NCI-H2107 (cell line): ENCODE measurements at places on chromosomes 2 and 18.

GRCh38 chr2:216169087-216169486, 59.9 kb downstream of the XRCC5 start:
- DNase-seq: no peak

- no peak for DNase-seq
These were observed 168.1 kb downstream of the TMEM163 start for GRCh38 chr2:134550566-134551164.

- no peak for DNase-seq
These were observed 40.6 kb downstream of the ASAP2 start for GRCh38 chr2:9247177-9247576.

DNA sequence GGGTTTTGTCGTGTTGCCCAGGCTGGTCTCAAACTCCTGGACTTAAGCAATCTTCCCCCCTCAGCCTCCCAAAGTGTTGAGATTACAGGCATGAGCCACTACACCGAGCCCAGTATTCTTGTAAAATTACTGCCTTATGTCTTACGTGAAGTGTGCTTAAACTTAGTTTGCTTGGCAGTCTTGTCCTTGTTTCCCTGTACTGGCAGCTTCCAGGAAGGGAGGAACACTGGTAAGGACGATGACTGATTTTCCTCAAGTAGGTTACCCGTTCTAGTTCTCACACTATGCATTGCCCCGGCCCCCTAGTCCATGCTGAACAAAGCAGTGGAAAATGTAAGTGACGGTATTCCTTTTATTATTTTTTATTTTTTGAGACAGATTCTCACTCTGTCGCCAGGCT, 19.7 kb upstream of the GATA6 start:
- no peak for DNase-seq

DNA sequence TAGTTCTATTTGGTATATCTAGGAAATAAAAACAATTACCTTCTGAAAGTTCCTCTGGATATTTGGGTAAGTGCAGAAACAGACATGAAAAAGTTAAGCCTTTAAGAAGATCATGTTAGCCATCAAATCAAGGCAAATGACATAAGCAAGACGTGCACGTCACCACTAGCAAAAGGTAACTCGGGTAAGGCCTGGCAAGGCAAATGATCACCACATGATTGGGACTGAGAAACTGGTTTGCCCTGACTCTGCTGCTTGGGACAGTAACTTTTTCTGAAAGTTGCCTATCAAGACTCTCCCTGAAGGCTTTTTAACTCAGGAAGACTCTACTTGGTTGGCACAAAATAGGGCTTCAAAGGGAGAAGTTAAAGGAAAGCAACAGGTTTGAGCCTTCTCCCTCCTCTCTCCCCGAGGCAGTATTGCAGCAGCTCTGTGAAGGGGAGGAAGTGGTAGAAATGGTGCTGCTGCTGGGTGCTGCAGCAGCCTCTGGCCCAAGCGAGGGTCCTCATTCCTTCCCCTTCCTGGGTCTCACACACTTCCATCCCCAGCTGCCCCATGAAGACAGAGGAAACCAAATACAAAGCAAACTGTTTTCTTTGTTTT, 17.1 kb upstream of the TMEM237 start:
- DNase-seq: no peak

- DNase-seq: no peak
These were observed 233.8 kb upstream of the SKOR2 start for GRCh38 chr18:47485221-47485797.

DNA sequence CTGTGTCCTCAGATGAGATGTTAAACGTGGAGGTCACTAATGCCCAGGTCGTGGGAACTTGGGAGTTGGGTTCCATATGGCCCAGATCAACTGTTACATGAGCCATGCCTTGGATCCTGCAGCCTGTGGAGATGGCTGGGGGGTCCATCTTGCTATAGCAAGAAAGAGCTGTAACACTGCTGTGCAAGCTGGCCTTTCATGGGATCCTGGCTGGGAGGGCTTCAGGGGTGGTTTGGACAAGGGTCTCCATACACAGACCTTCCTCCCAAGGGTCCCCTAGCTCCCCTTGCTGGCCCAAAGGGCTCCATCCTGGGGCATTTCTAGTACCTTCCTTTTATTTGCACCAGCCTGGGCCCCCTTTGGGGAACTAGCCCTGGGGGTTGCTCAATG, 337.7 kb downstream of the DYSF start:
- DNase-seq: no peak

GRCh38 chr2:23602116-23602515, 217.1 kb downstream of the KLHL29 start:
- no peak for DNase-seq
